Gastroesophageal sphincter (tissue), 4 donors: ENCODE measurements at places on chromosomes 4 and X. TPM values are rescaled to one million over a fixed set of nuclear protein-coding genes. Genes with fewer than 3 reads are reported as not detected.

The TKTL1 gene
- 0.31 TPM for total RNA-seq

The STPG2 gene
- total RNA-seq, result not detected

The NCBP2L gene
- total RNA-seq, result 0.31 TPM

The LANCL3 gene
- total RNA-seq, result 2.3 TPM

The UTP3 gene
- 20.9 TPM for total RNA-seq

The PDGFC gene
- total RNA-seq, result 40.5 TPM
